Bronchus fibroblast of lung (primary cell): ENCODE measurements at places on chromosomes 12 and 14. TPM values are rescaled to one million over a fixed set of nuclear protein-coding genes. Genes with fewer than 3 reads are reported as not detected.

PLBD1 gene
- total RNA-seq = 2.5 and 3.4 TPM in 2 replicates

GUCY2C gene
- not detected in 2 replicates for total RNA-seq

SLCO1B1 gene
- not detected in 2 replicates for total RNA-seq

LDHB gene
- total RNA-seq = 713 and 802 TPM in 2 replicates

SDR9C7 gene
- not detected in 2 replicates for total RNA-seq

PMCH gene
- total RNA-seq = not detected in 2 replicates
